ENCODE measurements at places on chromosomes 3 and 15.

- no peak for DNase-seq
Measured at GRCh38 chr15:51782357-51782896, 31.0 kb downstream of the TMOD2 start.

- DNase-seq: no peak
Measured at GRCh38 chr3:64031540-64032508, 8.5 kb upstream of the PSMD6 start.

DNA sequence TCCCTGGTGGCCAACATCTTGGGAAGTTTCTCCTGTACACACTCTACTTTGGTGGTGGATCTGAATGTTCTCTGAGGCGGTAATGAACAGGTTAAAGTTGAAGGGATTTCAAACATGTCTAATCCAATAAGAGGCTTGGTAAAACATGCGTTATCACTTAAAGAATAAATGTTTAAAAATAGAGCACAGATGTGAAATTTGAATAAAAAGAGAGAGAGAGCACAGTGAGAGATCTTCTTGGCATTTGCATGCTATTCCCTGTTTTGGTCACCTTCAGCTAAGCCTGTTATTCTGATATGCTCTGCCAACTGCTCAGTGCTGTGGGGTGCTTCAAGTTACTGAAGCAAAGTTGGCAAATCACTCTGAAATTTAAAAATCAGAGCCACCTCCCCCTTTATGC is 237.7 kb upstream of the WNT5A start:
- DNase-seq: no peak

DNA sequence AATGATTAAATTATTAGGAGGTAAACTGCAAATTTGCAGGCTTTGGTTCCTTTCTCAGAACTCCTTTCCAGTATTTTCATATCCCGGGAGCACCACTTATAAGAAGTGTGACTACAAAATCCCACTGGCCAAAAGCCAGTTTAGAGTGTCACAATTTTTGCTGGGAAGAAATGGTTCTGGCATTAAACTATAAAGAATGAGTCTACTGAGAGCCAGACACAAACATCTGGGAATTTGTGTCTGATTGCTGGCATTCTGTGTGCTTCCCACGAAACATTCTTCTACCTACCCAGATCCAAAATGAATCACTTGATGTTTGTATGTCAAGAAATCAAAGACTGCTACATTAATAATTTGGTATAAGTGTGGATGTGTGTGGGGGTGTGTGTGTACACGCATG is 82.8 kb downstream of the DUT start:
- no peak for DNase-seq

GRCh38 chr3:149542375-149543312 is 68.1 kb downstream of the TM4SF4 start:
- no peak for DNase-seq

GRCh38 chr15:49898575-49899283 is 220.3 kb downstream of the ATP8B4 start:
- no peak for DNase-seq

GRCh38 chr3:15183011-15183410 is 23.0 kb upstream of the CAPN7 start:
- no peak for DNase-seq

DNA sequence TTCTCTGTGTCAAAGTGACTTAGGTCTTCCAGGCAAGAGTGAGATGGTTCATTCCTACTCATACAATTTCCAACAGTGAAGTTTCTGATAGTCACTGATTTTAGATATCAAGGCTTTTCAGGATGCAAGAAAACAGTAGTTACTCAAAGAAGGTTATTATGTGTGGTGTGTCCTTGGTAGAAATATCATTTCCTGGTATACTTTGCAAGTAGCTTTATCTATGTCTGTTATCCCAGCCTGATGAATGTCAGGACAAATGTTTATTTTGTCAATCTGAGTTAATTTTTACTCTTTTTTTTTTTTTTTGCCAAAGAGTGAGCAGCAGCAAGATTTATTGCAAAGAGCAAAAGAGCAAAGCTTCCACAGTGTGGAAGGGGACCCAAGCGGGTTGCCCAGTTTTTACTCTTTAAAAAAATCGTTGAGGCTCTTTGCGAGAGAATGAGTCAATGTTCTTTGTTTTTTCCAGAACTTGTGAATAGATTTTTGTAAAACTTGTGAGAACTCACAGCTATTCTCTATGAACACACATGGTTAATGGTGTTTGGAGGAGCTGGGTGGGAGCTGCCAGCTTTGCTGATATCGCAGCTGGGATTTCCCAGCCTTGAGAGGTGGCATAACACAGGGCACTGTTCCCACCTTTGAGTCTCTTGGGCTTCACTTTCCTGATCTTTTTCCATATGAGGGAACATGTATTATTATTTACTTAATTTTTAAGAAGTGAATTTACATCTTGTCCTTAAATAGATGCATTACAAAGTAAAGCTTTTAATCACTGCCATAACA is 51.9 kb downstream of the SV2B start:
- DNase-seq: no peak

DNA sequence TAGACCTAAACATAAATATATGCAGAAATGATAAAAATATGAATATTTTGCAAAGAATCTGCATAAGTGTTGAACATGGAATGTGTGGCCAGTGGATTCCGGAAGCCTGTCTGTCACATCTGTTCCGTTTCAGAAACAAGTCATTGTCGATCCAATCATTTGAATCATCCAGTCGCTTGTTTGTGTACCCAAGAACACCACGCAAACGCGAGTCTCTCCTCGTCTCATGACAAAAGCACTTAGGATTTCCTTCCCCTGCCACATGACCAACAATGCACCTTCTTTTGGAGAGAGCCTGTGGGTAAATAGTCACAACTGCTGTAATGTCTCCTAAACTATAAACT is 80.2 kb downstream of the FMN1 start:
- no peak for DNase-seq

GRCh38 chr3:40876496-40876895 is 322.8 kb upstream of the CTNNB1 start:
- no peak for DNase-seq

DNA sequence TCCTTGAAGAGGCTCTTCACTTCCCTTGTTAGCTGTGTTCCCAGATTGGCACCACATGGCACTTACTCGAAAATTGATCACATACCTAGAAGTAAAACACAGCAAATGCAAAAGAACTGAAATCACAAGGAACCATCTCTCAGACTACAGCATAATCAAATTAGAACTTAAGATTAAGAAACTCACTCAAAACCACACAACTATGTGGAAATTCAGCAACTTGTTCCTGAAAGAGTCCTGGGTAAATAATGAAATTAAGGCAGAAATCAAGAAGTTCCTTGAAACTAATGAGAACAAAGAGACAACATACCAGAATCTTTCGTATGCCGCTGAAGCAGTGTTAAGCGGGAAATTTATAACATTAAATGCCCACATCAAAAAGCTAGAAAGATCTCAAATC is 566.3 kb upstream of the TGFBR2 start:
- no peak for DNase-seq

DNA sequence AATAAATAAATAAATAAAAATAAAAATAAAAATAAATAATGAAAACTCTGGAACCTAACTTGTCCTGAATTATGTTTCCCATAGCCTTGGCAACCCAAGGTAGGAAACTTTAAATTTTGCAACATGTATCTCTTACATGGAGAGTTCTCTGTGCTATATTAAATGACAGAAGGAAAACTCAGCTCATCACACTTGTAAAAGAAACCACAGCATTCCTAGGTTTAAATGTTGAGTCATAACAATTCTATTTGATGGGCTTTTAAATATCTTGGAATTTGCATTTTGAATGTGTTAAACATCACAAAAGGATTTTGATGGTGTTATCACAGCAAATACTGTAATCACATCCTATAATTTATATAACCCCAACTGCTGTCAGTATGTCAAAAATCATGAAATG is 144.2 kb downstream of the LRTM1 start:
- DNase-seq: no peak

- DNase-seq: peak; percentile 79
Measured at GRCh38 chr15:66946578-66947164, 118.7 kb upstream of the SMAD3 start.

- DNase-seq: no peak
Measured at GRCh38 chr15:92579931-92580470, 75.6 kb downstream of the FAM174B start.

DNA sequence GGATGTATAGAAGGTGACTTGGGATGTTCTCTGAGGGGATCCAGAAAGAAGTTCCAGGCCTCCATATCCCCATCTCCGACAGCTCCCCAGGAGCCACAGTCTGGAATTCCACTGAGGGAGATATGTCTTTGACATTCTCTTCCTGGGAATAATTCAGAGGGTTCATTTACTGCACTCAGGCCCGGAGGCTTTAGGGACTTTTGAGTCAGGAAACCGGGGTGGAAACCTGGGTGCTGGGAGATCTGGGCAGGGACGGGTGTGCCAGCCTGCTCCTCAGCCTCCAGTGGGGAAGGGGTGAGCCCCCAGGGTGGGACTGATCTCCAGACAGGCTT is 147.7 kb downstream of the SMAD6 start:
- no peak for DNase-seq

DNA sequence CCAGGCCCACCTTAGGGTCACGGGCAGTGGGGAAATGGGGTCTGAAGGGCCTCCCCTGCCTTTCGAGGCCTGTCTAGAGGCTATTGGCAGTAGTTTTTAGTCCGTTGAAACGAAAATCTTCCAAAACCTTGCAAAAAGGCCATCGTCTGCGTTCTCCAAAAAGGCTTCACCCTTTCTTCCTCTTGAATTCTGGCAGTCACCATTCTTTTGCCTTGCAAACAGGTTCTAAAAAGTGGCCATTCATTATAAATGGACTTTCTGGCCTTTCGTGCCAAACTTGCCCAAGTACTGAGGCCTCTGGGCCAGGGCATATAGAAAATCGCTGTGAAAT is 367 bp upstream of the TARS3 start:
- no peak for DNase-seq

GRCh38 chr3:187960820-187961219 is 193.1 kb upstream of the LPP start:
- no peak for DNase-seq

DNA sequence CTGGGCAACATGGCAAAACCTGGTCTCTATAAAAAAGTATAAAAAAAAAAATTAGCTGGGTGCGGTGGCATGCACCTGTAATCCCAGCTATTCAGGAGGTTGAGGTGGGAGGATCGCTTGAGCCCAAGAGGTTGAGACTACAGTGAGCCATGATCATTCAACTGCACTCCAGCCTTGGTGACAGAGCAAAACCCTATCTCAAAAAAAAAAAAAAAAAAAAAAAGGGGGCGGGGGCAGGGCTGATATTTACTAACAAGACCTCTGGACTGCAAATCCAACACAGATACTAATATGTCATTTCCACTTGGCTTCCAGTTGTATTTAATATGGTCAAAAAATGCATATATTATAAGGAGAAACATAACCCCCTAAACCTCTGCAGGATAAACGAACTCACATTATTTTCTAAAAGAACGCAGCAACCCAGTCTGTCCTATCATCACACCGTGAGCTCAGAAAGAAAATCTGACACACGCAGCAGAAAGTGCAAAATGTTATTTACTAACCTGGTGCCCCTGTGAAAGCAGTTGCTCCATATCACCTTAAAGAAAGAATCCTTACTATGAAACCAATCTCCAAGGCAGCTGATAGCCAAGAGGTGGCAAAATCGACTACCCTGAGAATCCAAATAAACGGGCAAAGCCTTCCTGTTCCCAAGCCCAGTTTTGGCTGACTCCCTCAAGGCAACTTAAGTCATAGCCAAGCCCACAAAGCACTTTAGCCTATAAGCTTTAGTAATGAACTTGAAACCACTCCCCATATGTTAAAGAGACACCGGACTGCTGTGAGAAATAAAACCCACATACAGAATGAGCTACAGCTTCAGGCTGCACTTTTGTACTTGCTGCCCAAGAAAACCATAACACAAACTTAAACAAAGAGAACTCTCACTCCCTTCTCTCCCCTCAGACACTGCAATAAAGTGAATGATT is 39.3 kb downstream of the PLD1 start:
- DNase-seq: no peak

DNA sequence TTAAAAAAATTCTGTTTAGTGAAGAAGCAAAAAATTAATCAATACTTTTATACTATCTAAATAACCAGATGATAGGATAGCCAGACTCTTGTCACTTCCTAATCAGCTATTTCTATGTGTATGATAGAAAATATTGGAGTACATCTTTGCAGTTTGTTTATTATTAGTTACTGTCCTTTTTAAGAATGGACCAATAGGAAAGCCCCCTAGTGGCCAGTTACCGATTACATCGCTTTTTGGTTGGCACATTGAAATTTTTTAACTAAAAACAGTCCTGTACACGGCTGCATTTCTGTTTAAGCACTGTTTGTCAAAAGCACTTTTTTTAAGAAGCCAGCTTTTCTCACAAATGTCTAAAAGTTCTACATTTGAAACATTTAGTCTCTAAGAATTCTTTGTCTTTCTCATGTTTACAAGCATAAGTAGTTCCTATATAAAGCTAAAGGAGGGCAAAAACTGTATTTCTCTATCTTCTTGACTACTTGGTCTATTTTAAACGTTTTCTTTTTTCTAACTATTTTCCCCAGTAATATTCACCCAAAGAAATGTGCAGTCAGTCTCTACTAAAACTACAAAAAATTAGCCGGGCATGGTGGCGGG is 253.2 kb upstream of the LRTM1 start:
- DNase-seq: peak; percentile 16

GRCh38 chr3:194383276-194383940 is 13.9 kb upstream of the LRRC15 start:
- DNase-seq: no peak

DNA sequence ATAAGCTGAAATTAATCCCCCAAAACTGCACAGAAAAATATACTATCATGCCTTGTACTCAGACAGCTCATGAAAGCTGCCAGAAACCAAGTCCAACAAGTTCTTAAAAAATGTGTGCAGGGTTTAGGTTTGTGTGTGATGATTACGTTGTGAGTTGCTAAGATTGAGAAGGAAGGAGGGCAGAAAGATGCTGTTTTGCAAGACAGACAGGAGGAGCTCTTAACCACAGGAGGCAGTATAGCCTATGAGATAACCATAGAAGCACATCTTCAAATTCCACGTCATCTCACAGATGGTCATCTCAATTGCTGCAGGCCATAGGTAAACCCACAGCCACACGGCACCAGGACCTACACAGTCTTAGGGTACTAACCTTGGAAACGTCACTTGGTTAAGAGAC is 191.9 kb downstream of the STT3B start:
- DNase-seq: no peak

DNA sequence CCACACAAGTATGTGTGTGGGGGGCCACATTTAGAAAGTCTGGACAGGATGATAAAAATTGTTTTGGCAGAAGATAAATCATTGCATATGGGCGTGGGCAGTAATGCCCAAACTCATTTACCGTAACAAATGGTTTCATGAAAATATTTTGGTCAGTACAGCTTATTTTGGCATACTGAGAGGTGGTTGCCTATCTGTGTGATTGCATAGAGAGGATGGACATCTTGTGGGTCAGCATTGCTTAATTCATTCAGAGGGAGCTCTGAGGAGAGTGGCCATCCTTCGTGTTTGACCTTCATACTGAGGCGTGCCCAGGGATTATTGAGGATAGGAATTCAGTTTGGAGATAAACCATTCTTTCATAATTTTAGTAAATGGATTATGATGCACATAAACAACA is 162.5 kb downstream of the GAP43 start:
- DNase-seq: no peak

DNA sequence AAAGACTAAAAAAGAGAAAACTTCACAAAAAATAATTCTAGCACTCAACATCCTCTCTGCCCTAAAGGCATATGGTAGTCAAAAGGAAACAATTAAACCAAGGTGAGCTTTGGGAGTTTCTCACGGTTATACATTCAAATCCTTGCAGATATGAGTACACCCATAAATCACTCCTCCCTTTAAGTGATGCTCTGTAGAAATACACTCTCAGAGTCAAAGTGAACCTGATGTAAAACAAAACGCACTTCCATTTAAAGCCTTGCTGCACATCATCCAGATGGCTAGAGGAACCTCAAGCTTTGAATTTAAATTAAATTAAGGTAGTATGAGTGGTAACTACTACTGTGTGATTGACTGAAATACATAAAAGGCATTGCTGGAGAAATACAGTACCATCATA is 36.0 kb upstream of the AADAC start:
- no peak for DNase-seq
